Renal pelvis (tissue), 12 donors: ENCODE measurements at places on chromosomes 7 and 10. TPM values are rescaled to one million over a fixed set of nuclear protein-coding genes. Genes with fewer than 3 reads are reported as not detected.

CD36 gene
- polyA plus RNA-seq, result 27.3 TPM

STN1 gene
- 23.0 TPM for polyA plus RNA-seq

DNA sequence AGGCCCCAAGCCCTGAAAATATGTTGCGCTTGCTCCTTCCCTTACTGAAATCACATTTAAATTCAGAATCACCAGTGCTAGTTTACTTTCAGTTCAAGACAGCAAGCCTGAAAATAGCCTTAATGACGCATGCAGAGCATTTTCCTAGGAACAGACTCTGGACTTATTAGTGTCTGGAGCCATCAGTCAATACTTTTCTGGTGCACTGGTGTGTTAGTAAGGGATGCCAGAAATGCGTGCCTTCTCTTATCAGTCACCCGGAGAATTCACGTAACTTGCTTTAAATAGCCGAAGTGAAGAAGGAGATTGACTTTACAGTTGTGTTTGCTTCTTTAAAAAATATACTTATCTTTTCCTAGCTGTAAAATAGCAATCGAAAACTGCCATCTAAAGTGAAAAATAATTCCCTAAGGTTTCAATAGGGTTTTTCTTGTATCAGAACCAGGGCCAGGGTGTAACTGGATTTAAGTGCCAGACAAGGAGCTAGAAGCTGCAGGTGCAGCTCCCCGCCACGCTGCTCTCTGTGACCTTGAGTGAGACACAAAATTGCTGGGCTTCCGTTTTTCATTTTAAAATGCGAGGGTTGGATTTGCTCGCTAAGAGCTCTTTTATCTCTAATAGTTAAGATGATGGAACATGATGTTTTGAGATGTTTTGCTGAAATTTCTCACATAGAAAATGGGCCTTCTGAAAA lies 177.8 kb downstream of the NSUN6 start:
- no peak for DNase-seq

DNA sequence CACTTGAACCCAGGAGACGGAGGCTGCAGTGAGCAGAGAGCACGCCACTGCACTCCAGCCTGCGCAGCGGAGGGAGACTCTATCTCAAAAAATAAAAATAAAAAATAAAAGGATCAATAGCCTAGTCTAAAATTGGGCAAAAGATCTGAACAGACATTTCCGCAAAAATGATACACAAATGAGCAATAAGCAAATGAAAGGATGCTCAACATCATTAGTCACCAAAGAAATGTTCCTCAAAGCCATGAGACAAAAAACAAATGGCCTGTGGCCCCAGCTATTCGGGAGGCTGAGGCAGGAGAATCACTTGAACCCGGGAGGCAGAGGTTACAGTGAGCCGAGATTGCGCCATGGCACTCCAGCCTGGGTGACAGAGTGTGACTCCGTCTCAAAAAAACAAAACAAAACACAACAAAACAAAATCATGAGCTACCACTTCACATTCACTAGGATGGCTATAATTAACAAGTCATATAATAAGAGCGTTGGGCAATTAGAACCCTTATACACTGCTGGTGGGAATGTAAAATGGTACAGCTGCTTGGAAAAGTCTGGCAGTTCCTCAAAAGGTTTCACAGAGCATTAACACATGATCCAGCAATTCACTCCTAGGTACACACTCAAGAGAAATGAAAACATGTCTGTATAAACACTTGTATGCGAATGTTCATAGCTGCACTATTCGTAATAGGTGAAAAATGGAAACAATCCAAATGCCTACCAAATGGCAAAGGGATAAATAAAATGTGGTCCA lies 3.1 kb downstream of the DAGLB start:
- DNase-seq, result no peak

DNA sequence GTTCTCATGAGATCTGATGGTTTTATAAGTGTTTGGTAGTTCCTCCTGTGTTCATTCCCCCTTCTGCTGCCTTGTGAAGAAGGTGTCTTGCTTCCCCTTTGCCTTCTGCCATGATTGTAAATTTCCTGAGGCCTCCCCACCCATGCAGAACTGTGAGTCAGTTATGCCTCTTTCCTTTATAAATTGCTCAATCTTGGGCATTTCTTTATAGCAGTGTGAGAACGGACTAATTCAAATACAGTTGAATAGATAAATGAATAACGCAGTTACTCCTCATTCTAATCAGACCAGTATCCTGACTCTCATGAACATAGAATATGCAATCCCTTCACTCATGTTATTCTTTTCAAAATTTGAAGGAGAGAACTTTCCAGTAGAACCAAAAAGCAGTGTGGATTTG lies 375.0 kb upstream of the FZD8 start:
- no peak for DNase-seq

GRCh38 chr7:73985737-73986141 lies 42.2 kb upstream of the ELN start:
- DNase-seq, result no peak
